Spinal cord (tissue), 10 donors: ENCODE measurements at places on chromosomes 12 and 14. TPM values are rescaled to one million over a fixed set of nuclear protein-coding genes. Genes with fewer than 3 reads are reported as not detected.

Gene GPR84
- 0.33 TPM for total RNA-seq

Gene DLGAP5
- total RNA-seq, result 13.3 TPM

Gene PPP2R3C
- 40.6 TPM for total RNA-seq

Gene RTL1
- 0.99 TPM for total RNA-seq

Gene TAS2R31
- total RNA-seq, result 7.8 TPM
